ENCODE measurements at places on chromosomes 6 and 20.

- DNase-seq, result no peak
These were observed 65.4 kb upstream of the MAFB start for GRCh38 chr20:40754339-40754943.

DNA sequence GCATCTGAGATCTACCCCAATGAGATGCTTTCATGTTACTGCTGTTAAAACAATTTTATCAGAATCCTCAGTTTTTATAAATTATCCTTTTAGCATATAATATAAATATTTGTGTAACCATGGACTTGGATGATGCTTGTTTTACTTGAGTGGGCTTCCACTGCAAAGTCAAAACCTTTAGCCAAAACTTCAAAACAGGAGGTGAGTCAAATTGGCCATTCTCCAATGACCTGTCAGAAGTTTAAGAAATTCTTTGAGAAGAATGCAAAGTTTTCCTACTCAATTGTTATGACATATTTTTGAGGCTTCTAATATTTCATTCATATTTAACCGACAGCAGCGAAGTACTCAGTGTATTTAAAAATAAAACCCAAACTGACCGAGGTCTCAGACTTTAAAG lies 507.9 kb downstream of the EYS start:
- DNase-seq, result no peak

GRCh38 chr6:162372106-162372505 lies 355.5 kb downstream of the PRKN start:
- DNase-seq, result no peak

DNA sequence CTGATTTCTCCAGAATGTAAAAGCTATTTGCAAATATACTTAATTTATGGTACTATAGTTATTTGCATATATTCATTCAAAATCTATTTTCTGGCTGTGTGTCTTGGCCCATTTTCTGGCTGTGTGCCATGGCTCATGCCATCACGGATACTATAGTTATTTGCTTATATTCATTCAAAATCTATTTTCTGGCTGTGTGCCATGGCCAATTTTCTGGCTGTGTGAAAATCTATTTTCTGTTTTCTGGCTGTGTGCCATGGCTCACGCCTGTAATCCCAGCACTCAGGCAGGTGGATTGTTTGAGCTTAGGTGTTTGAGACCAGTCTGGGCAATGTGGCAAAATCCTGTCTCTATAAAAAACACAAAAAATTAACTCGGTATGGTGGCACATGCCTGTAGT lies 28.9 kb upstream of the RIPK1 start:
- no peak for DNase-seq

GRCh38 chr20:26209171-26209941 lies 512.7 kb upstream of the ZNF337 start:
- no peak for DNase-seq

- no peak for DNase-seq
These were observed 779.3 kb upstream of the CITED2 start for GRCh38 chr6:140153703-140154102.

- DNase-seq, result no peak
These were observed 1.6 kb upstream of the HLA-DQA1 start for GRCh38 chr6:32635526-32636123.

GRCh38 chr6:144840619-144841018 lies 555.5 kb downstream of the UTRN start:
- DNase-seq, result no peak

GRCh38 chr6:143564484-143565017 lies 53.0 kb upstream of the FUCA2 start:
- no peak for DNase-seq

- DNase-seq, result no peak
These were observed 9.9 kb downstream of the HAO1 start for GRCh38 chr20:7930343-7930742.

GRCh38 chr6:115058414-115059211 lies 715.8 kb upstream of the HS3ST5 start:
- DNase-seq, result no peak

GRCh38 chr20:34859826-34860545 lies 12.7 kb downstream of the GGT7 start:
- DNase-seq, result no peak

- DNase-seq, result no peak
These were observed 22.4 kb upstream of the SNX9 start for GRCh38 chr6:157800420-157801237.

DNA sequence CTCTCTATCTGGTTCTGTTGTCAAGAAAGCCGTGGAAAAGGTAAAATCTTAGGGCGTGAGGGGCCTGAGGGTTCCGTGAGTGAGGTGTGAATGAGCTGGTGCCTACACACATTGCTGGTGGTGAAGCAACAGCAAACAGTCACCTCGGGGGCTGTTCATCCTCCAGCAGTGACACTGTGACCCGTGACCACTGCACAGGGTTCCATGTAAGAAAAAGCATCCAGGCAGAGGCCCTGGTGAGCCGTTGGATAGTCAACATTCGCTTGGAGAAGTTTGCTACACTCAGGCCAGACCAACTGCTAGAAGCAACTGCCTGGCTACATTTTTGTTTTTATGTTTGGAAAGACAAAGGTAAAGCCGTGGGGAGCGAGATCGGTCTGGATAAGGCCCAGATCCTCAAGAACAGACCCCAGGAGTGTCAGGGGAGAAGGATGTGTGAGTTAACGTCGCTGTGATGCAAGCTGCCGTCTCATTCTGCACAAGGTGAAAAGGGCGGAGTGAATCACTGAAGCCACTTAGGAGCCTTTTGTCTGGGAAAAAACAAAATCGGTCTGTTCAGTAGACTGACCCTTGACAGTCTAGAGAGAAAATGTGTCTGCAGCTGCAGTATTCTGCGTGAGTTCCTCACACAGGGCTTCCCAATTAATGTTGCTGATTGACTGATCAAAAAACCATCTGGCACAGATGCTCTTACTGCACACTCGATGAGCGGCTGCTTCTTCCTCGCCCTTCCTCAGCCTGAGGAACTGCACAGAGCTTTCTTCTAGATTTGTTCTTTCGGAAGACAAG lies 404.0 kb downstream of the SMOC2 start:
- no peak for DNase-seq

- DNase-seq, result no peak
These were observed 472.3 kb upstream of the EYS start for GRCh38 chr6:66179361-66179760.

DNA sequence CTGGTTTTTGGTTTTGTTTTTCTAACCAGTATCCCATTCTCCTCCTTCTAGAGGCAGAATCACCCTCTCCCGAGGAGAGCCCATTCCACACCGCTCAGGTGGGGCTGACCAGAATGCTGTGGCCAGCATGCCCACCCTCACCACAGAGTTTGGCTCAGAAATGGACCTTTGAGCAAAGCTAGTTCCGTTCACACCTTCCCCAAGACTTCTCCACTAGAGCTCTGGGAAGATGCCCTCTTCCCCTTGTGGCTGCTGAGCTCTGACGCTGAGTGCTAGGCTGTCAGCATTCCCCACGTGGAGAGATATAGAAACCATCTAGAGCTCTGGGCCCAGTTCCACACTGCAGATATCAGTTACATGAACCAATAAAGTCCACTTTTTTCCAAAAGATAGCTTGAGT lies 7.9 kb downstream of the GPLD1 start:
- DNase-seq, result no peak

DNA sequence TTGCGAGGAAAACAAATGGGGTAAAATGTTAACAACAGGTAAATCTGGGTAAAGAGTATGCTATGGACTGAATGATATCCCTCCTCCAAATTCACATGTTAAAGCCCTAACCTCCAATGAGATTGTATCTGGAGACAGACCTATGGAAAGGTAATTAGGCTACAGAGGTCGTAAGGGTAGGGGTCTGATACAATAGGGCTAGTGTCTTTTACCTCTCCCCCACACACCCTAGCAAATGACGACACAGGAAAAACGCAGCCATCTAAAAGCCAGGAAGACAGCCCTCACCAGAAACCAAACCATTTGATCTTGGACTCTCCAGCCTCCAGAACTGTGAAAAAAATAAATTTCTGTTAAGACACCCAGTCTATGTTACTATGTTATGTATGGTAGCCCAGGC lies 20.6 kb upstream of the FBXO9 start:
- DNase-seq, result no peak

DNA sequence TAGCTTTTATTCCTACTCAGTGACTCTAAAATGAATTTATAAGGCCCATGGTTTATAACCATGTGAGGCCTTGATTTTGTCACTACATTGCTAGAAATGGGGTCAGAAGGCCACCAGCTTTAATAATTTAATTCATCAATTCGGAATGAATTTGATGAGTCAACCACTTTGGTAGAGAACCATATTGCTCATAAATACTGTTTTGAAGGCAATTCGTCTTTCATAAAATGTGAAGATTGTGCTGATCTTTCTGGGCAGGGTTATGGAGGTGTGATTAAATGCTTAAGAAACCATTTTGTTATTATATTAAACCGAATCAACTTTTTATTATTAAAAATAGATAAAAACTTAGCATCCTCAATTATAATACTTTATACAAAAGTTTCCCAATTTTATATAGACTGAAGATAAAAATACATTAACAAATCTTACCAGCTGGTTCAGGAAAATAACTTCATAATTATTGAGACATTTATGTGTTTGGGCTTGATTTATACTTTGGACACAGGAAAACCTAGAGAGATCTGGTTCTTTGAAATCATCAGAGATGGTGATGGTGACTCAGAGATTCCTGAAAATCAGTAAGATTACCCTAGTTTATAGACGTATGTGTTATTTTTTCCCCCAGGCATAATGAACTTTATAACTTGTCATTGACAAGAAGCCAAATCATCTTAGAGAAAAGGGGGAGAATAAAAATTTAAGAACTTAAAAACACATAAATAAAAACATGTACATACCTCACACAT lies 10.6 kb downstream of the HCRTR2 start:
- DNase-seq, result no peak

GRCh38 chr6:131215219-131215618 lies 80.0 kb downstream of the AKAP7 start:
- DNase-seq, result no peak

DNA sequence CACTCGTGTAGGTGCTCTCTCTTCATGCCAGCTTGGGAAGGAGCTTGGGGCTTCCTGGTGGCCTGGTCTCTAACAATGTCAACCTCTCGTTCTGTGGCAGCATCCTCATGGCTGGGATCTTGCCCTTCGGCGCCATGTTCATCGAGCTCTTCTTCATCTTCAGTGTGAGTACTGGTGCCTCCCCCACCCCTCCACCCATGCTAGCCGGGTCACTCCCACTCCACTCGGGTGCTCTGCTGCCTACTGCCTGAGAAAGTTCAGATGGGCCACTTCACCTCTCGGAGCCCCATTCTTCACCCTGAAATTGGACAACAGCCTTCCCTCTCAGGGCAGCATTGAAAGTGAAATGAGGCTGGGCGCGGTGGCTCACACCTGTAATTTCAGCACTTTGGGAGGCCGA lies 48.8 kb downstream of the TM9SF4 start:
- DNase-seq, result no peak

DNA sequence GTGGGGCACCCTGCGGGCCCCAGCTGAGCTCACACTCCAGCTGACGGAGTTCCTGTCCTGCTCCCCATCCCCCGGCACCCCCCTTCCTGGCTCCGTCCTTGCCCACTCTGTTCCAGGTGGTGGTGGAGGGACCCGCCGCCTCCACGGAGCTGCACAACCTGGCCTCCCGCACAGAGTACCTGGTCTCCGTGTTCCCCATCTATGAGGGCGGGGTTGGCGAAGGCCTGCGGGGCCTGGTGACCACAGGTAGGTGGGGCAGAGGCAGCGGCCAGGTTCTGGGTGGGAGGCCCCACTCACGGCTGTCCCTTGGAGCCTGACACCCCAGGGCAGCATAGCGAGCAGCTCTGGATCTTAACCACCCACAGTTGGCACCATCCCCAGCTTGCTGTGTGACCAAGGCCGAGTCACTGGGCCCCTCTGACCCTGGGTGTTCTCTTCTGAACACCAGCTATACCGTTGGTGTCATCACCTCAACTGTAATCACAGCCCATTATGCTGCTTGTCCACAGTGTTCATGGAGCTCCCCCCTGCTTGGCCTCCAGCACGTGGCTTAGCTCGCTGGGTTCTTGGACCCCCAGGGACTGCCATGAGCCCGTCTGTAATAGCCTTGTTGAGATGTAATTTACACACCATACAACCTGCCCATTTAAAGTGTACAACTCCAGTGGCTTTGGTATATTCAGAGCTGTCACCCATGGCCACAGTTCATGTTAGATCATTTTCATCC lies 17.4 kb downstream of the COL20A1 start:
- no peak for DNase-seq

DNA sequence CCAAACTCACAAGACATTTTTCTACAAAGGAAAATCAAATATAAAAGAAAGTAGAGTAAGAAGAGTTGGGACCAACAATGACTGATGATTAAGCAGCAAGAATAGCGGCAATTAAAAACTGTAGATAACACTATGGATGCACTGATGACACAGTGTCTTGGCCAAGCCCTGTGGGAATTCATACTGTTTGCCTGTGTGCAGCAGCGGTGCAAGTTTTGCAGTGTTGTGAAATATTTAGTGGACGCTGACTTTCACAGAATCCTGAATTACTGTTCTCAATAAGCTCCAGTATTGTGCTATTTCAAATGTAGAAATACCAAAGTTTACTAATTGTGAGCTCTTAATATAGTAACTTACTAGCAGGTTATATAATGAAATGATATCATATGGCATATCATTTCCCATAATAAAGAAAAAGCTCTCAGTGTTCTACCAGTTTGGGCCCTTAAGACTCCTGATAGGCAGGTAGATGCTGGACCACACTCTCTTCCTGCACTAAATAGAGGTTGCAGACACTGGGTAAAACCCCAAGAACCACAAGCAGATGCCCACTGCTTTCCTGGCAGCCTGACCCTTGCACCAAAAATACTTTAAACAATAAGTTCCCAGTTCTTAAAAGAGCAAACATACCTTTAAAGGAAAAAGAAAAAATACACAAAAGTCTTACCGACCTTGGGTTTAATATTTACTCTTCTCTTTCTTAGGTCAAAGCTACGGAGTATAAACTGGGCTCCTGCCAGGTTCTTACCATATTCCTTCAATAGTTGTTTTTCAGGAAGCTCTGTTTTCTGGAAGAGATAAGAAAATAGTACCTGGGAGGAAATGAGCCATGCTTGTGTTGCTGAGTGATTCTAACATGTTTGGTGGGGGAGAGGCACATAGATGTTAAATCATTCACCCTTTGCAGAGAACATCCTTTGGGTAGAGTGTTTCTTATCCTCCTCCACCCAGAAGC lies 41.6 kb downstream of the ANKEF1 start:
- no peak for DNase-seq

GRCh38 chr6:56933650-56934049 lies 21.3 kb upstream of the BEND6 start:
- no peak for DNase-seq

- DNase-seq, result no peak
These were observed 32.1 kb downstream of the TGM3 start for GRCh38 chr20:2327620-2328555.
